ENCODE measurements at places on chromosomes 4 and X. TPM values are rescaled to one million over a fixed set of nuclear protein-coding genes. Genes with fewer than 3 reads are reported as not detected.

CCDC110 gene
- total RNA-seq = 2.3 TPM

LNX1 gene
- 1.2 TPM for total RNA-seq

ANAPC10 gene
- total RNA-seq = 38.3 TPM

GAB3 gene
- 7.3 TPM for total RNA-seq

NDUFA1 gene
- 56.7 TPM for total RNA-seq

GLOD5 gene
- not detected for total RNA-seq

Data from regular cardiac myocyte (primary cell).